Mononuclear cell (primary cell): ENCODE measurements at places on chromosomes 6 and 20. TPM values are rescaled to one million over a fixed set of nuclear protein-coding genes. Genes with fewer than 3 reads are reported as not detected.

DOK5 gene
- total RNA-seq = not detected

CD83 gene
- total RNA-seq = 366 TPM

GTF2H4 gene
- 2.8 TPM for total RNA-seq

GABRR2 gene
- 0.63 TPM for total RNA-seq

SHLD1 gene
- 1.8 TPM for total RNA-seq

KCNK16 gene
- not detected for total RNA-seq

ZNF217 gene
- 65.8 TPM for total RNA-seq

TCFL5 gene
- total RNA-seq = 3.8 TPM

SLC25A27 gene
- total RNA-seq = 0.10 TPM
